ENCODE measurements at places on chromosomes 5 and 9. TPM values are rescaled to one million over a fixed set of nuclear protein-coding genes. Genes with fewer than 3 reads are reported as not detected.

TRIP13 gene
- 0.81 TPM for total RNA-seq

GRCh38 chr5:79934681-79935080 lies 56.4 kb downstream of the MTX3 start:
- H3K4me1 ChIP-seq, result no peaks in the 10 kb centered on the region
- H3K27ac ChIP-seq, result no peak overlapping the region
- no peak overlapping the region for H3K4me3 ChIP-seq
- no peaks in the 10 kb centered on the region for H3K36me3 ChIP-seq

- H3K4me1 ChIP-seq, result no peaks in the 10 kb centered on the region
- H3K36me3 ChIP-seq, result no peaks in the 10 kb centered on the region
- DNase-seq, result no peak
- H3K27ac ChIP-seq, result no peak overlapping the region
- H3K27me3 ChIP-seq, result no peaks in the 10 kb centered on the region
These were observed 261.7 kb downstream of the KIF4B start for GRCh38 chr5:155275222-155275621.

- no peaks in the 10 kb centered on the region for H3K27me3 ChIP-seq
- H3K4me1 ChIP-seq, result no peaks in the 10 kb centered on the region
- DNase-seq, result no peak
- H3K36me3 ChIP-seq, result no peaks in the 10 kb centered on the region
- no peak overlapping the region for H3K4me3 ChIP-seq
These were observed 408.7 kb upstream of the PIK3R1 start for GRCh38 chr5:67806654-67807438.

DNA sequence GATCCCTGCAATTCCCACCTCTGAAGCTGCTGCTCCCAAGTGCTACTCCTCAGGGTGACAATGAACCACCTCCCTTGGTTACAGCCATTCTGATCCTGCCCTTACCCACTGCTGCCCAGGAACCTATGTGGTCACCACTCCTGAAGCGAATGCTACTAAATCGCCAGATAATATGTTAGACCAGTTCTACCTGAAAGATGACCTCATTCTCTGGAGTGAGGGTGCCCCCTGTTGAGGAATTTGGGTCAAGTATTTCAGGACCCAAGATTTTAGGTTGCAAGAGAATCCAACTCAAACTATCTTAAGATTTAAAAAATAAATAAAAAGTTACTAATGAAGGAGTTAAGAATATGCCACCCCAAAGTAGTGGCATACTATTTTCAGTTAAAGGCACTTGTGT lies 5.8 kb upstream of the SNAPC3 start:
- H3K36me3 ChIP-seq, result no peaks in the 10 kb centered on the region
- H3K27ac ChIP-seq, result no peak overlapping the region
- DNase-seq, result no peak
- no peak overlapping the region for H3K4me3 ChIP-seq
- no peaks in the 10 kb centered on the region for H3K27me3 ChIP-seq

GRCh38 chr5:61232490-61233050 lies 70.3 kb upstream of the SMIM15 start:
- DNase-seq, result no peak
- no peaks in the 10 kb centered on the region for H3K36me3 ChIP-seq
- no peaks in the 10 kb centered on the region for H3K27me3 ChIP-seq
- H3K27ac ChIP-seq, result no peak overlapping the region
- no peak overlapping the region for H3K4me3 ChIP-seq

- H3K27ac ChIP-seq, result no peak overlapping the region
- DNase-seq, result no peak
- H3K4me3 ChIP-seq, result no peak overlapping the region
- no peaks in the 10 kb centered on the region for H3K4me1 ChIP-seq
- H3K36me3 ChIP-seq, result no peaks in the 10 kb centered on the region
These were observed 20.0 kb downstream of the ANKRD33B start for GRCh38 chr5:10583663-10584572.

CORO2A gene
- total RNA-seq, result 20.0 TPM

DNA sequence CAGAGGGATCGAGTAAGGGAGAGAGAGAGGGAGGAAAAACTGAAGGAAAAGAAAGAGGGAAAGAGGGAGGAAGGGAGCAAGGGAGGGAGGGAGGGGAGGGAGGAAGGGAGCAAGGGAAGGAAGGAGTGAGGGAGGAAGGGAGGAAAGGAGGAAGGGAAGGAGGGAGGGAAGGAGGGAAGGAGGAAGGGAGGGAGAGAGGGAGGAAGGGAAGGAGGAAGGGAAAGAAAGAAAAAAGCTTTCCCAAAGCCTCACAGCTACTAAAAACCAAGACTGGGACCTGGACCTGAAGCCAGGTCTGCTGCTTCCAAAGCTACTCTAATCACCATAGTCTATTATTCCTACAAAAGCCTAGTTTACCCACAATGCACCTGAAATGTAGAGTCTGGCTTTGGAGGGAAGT lies 259.8 kb upstream of the WWC1 start:
- no peak overlapping the region for H3K4me3 ChIP-seq
- H3K27me3 ChIP-seq, result no peaks in the 10 kb centered on the region
- H3K4me1 ChIP-seq, result no peaks in the 10 kb centered on the region
- no peak for DNase-seq

GRCh38 chr9:2704504-2704903 lies 12.8 kb upstream of the KCNV2 start:
- H3K36me3 ChIP-seq, result no peaks in the 10 kb centered on the region
- H3K27me3 ChIP-seq, result no peaks in the 10 kb centered on the region
- DNase-seq, result no peak
- H3K27ac ChIP-seq, result no peak overlapping the region
